Amniotic epithelial cell (primary cell): ENCODE measurements at places on chromosomes 12 and 14.
A peak's percentile ranks its signal among the peaks of the same experiment; 100 is the strongest.

GRCh38 chr12:11500861-11501230 is 105.5 kb upstream of the PRB2 start:
- DNase-seq = no peak

DNA sequence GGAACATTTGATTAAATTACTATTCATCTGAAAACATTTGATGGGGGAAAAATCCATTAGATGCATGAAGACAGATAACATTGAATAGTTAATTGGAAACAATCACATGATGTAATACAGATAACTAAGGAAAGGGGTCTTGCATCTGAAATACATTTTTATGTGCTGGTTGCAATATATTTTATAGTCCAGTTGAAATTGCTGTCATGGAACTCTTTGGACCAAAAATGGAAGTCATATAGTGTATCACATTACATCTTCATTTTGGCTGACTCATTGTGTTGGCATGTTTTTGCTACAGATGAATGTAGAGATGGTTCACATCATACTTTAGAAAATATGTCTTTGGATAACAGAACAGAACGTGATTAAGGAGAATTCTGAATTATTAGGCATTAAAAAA is 43.0 kb upstream of the GNPNAT1 start:
- DNase-seq = peak; percentile 84

GRCh38 chr14:56005191-56006053 is 112.8 kb upstream of the PELI2 start:
- peak; percentile 88 for DNase-seq

DNA sequence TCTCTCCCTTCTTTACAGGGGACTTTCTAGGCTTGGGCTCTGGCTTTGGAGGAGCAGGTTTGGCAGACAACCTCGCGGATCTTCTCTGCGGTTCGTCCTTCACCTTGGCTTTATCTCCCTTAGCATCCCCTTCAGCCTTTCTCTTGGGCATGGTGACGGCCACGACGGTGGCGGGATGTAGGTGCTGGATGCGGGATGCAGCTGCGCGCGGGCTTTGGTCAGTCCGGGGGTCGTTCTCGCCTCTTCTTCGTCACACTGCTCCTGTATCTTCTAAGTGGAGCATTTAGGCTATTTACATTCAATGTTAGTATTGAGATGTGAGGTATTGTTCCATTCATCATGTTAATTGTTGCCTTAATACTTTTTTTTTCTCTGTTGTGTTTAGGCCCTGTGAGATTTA is 217.2 kb upstream of the STXBP6 start:
- no peak for DNase-seq

DNA sequence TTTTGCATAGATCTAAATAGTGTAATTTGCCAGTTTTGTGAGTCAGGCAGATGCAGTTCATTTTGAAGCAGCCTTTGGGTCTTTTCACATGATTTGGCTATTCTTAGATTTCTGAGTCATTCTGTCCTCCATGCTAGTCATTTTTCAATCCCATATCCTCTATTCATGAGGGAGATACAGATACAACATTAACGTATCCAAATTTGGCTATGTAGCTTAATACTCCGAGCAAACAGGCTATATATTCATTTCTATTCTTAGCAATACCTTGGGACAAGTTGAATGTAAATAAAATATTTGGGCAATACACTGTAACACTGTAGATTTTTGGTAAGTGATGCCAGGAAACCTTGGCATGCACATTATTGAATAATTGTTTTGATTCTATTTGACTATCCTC is 270.7 kb upstream of the PDE3A start:
- DNase-seq = peak; percentile 26
